Activated naive CD8-positive, alpha-beta T cell treated with anti-CD3 and anti-CD28 coated beads, Interleukin-2, amount 50 U/mL, for 16 hours (primary cell): ENCODE measurements at places on chromosomes 2 and 18.

- DNase-seq: no peak
Measured at GRCh38 chr2:158644139-158644538, 151.0 kb upstream of the DAPL1 start.

GRCh38 chr2:42859791-42860190 is 67.4 kb upstream of the HAAO start:
- no peak for DNase-seq

DNA sequence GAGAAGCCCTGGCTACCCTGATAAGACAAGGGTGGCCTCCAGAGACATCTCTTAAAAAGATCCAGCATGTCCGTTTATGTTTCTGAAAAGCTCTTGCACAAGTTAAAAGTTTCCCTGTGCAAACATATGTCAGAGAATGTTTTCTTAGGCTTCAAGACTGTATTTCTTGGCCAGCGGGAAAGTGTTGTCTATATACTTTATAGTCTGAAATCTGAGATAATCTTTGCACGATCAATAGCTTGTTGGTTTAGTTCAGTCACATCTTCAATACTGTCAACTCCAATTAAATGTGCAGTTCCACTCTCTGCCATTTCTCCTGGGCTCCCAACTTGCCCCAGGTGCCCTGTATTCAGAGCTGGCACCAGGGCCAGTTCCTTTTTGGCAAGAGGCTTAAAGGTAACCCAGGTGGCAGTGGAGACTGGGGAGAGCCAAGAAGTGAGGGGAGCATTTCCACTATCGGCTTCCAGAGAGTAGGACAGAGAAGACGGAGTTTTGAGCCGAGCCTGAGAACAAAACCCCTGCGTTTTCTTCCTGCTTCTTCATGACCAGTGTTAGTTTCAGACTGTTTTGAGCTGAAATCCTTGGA is 64.4 kb downstream of the ACOXL start:
- no peak for DNase-seq

GRCh38 chr2:79005216-79005615 is 20.3 kb upstream of the REG3G start:
- no peak for DNase-seq

DNA sequence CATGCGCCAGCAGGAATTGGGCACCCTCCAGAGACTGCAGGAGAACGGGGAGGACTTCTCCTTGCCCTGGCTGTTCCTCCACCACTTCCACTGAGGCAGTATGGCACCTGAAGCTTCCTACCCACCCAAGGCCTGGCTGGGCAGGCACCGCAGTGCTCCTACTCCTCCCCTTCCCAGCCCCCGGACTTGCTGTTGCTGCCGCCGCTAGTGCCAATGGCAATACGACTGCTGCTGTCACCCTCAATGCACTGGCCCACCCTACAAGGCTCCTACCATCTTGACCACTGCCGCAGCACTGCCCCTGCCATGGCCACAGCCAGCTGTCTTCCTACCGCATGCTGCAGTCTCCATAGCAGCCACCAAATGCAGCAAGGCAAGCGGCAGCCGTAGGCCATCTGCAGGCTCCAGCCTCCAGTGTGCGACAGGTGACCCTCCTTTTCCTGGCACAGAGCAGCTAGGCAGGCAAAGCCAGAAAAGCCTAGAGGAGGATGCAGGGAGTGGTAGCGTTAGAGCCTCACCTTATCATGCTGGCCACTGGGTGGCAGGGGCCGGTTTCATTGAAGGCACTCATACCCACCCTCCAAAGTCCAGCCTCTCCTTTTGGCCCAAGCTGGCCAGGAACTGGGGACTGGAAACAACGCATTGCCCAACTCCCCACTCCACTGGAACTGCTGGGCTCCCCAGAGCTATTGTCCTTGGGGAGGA is 47.4 kb upstream of the ANKRD62 start:
- no peak for DNase-seq

DNA sequence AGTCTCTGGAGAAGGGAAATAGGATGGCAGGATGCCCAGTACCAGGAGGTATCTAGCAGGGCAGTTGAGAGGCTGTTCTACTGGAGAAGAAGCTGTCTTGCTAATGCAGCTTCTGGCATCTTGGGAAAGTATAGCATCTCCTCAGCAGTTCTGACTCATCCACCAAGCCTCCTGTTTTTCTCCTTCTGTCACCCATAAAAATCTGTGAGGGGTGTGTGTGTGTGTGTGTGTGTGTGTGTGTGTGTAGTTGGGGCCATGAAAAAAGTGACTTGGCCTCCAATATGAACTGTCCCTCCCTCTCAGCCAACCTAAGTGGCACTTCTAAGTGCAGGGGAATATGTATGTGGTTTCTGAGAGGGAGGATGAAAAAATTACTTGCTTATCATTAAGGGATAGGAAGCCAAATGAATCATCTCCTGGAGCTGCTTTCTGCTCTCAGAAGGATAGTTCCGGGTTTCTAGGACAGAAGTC is 83.9 kb downstream of the CBLN2 start:
- no peak for DNase-seq

- DNase-seq: no peak
Measured at GRCh38 chr2:119157850-119158511, 570 bp downstream of the C1QL2 start.

GRCh38 chr2:42459296-42459695 is 34.5 kb downstream of the KCNG3 start:
- DNase-seq: no peak

- no peak for DNase-seq
Measured at GRCh38 chr2:11343368-11343649, 1.1 kb downstream of the ROCK2 start.

DNA sequence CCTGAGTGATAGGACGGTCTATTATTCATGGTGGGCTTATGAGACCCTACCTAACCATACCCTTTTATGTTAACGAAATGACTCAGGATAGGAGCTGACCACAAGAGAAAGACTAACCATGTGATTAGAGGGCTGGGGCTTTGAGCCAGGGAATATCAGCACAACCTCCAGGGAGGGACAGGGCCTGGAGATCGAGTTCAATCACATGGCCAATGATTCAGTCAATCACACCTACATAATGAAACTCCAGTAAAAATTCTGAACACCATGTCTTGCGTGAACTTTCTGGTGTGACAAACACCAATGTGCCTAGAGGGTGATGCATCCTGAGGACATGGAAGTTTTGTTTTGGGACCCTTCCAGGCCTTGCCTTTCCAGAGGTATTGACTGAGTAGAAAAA is 2.2 kb upstream of the TEX51 start:
- no peak for DNase-seq

DNA sequence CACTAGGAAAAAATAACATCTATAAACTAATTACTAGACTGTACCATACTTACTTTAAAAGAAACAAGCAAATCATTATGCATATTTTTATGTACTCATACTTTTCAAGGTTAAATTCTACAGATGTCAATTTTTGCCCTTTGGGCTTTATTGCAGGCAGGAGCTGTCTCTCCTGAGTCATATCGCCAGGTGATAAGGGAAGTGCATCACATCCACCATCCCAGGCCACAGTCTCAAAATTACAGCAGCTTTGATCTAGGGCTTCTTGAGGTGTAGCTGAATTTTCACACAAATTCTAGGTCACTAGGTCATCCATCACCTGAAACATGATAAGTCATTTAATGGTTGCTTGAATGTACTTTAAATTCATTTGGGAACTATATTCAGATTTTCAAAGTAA is 38.4 kb upstream of the FRZB start:
- DNase-seq: no peak

DNA sequence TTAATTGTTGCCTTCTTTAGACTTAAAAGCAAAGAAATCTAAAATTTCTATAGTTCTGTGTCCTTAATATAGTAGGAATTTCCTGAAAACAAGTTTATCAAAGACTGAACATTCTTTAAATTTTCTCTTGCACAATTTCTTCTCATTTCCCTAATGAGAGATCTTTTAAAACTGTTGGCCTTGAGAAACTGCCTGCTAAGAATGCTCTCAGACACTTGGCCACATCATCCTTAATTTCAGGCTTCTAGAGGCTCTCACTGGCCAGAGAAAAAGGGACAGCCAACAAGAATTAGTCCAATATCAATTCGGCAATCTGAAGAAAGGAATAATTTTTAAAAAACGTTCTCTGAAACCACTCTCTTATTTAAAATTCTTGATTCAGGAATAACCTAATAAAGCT is 167.0 kb upstream of the CREB1 start:
- DNase-seq: no peak

DNA sequence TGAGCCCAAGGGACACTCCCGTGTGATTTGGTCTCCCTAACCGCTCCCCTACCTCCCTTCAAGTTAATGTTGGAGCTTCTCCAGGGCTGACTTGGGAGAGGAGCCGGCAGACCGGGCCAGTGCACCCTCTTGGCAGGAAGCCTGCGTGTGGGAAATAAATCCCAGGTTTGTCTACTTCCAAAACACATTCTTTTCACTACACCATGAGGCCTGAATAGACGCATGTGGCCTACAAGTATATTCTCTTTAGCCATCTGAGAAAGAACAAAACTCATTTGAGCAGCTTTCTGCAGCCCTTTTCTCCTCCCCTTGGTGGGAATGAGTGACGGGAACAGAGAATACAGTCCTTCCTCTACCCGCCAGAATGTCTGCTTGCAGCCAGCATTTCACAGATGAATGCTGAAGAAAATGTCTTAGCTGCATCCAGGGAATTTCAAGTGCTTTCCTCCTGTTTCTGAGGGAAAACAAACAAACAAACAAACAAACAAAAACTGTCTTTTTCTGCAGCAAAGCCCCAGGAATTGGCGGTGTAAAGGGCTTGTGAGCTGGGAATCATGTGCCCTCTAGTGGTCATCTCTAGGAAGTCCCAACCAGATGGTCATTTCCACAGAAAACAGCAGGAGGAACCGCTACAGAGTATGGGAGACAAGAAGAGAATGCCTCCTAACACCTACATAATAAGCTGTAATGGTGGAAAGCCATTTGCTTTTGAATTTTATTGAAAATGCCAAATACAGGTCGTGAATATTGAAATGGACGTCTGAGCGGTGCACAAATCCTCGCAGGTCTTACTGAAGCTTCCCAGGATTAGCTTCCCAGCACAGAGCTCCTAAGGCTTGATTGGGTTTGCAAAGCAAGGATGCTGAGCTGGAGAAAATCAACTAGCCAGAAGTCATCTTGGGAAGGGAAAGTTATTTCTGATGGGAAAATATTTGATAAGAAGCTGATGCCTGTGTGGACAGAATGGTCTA is 41.2 kb upstream of the DAPL1 start:
- DNase-seq: no peak

- DNase-seq: no peak
Measured at GRCh38 chr2:121177896-121178295, 107.1 kb downstream of the TFCP2L1 start.

DNA sequence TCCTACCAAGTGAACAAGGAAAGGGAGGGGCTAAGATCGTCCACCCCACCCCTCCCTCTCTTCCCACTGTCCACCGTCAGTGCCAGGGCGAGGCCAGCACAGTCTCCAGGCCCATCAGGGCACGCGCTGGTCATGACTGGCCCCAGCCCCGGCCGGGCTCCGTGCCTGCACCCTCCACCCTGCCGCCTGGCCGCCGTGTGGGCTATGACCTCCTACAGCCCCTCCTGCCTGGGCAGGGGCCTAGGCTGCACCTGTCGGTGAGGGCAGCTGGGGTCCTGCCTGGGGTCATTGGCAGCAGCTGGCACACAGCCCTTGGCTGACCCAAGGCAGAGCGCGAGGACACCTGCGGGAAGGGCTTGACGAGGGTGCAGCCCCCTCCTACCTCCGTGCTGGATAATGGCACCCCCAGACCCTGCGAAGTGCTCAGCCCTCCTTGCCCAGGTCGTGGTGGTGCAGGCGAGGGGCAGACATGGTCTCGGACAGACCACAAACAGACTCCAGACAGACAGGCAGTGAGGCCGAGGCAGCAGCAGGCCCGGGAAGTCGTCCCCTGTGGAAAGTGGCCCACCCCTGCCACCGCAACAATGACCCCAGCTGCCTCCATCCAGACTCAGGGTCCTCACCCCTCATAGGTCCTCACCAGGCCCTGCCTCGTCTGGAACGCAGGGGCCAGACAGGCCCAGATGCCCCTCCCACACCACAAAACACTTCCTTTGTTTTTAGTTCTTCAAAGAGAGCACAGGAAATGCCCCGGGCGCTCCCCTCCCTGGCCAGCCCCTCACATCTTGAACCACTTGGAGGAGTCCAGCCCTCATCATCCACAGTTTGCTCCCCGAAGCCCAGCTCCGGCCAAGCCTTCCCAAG is 43.1 kb upstream of the GPC1 start:
- no peak for DNase-seq

DNA sequence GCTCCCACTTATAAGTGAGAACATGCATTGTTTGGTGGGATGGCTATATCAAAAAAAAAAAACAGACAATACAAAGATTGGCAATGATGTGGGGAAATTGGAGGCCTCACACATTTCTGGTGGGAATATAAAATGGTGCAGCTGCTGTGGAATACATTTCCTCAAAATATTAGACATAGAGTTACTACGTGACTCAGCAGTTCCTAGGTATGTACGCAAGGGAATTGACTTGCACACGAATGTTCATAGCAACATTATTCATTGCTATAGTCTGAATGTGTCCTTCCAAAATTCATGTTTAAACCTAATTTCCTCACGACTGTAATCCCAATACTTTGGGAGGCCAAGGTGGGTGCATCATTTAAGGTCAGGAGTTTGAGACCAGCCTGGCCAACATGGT is 2.3 kb upstream of the ARHGEF33 start:
- DNase-seq: no peak

DNA sequence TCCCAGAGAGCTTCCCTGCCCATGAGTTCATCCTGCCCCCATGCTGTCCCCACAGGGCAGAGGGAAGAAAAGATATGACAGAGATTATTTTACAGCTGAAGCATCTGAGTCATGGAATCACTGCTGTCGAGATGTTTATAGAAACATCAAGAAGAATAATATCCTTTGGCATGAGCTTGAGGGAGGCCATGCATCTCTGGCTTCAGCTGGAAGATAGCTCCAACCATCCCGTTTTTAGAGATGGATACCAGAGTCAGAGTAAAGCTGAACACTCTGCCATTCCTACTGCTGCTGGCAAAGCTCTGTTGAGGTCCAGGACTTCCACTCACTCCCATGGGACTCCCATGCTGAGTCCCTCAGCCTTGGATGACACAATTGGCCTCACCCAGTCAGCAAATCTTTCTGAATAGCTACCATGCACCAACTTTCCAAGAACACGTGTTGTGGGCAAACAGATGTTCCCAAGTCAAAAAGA is 167.8 kb downstream of the TTC32 start:
- DNase-seq: no peak

DNA sequence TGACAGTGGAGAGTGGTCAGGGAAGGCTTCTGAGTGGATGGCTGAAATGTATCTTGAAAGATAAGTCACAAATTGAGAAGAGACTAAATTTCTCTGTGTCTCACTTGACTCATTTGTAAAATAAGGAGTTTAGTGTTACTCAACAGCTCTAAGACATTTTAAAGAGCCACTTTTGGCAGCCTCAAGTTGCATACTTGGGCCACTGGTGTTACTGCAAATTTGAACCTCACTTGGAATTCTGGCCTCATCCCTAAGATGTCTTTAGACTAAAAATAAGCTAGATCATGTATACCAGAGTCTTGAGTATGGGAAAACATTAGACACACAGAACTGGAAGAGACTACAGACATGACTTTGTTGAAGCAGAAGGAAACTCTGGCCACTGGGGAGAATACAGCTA is 4.5 kb upstream of the MTLN start:
- no peak for DNase-seq
